A673 (cell line): ENCODE measurements at places on chromosomes 11 and 22.

GRCh38 chr11:114762408-114762807, 84.1 kb downstream of the NXPE2 start:
- DNase-seq, result peak; percentile 62

GRCh38 chr11:57549983-57550382, 12.6 kb downstream of the SMTNL1 start:
- no peak for DNase-seq

DNA sequence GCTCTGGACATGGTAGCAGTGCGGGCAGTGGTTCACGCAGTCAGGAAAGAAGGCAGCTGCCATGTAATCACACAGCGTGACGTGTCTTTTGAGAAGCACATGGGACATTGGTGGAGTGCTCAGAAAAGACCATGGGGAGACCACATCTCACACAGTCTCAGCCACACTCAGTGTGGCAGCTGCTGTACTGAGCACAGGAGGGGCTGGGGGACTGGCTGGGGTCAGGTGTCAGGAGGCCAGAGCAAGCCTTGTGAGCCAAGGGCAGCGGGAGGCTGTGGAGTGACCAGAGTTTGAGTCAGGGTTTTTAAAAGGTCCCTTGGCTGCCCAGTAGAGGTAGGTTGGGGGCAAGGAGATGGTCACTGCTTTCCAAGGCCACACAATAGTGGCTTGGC, 18.5 kb downstream of the CLDN5 start:
- DNase-seq, result no peak

DNA sequence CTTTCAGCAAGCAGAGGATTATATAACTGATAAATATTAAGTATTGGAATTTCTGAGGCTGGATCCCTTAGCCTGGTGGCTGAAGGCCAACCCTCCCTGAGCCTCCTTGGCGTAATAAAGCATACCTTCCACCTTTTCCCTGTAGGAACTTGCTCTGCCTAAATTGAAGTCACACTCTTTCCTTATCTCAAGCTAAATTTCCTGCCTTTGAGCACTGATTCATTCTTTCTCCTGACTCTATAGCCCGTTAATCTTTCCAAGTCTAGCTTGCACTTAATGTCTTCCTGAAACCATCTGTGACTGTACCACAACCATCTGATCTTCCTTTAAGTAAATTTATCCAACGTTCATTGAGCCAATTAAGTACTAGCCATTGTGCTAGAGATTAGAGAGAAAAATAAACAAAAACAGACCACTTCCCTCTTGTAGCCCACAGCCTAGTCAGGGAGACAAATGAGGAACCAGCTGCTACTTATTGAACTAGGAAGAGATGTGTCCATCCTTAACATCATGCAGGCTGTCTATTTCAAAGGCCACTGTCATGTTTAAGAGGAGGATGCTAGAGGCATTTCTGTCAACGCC, 62.9 kb downstream of the GRK3 start:
- DNase-seq, result no peak

GRCh38 chr22:48489551-48490499, 1337.8 kb downstream of the BRD1 start:
- peak; percentile 40 for DNase-seq

- DNase-seq, result peak; percentile 77
Measured at GRCh38 chr22:25334162-25334490, 114.7 kb downstream of the CRYBB2 start.

- DNase-seq, result no peak
Measured at GRCh38 chr11:43806976-43807375, 73.7 kb upstream of the ALKBH3 start.

DNA sequence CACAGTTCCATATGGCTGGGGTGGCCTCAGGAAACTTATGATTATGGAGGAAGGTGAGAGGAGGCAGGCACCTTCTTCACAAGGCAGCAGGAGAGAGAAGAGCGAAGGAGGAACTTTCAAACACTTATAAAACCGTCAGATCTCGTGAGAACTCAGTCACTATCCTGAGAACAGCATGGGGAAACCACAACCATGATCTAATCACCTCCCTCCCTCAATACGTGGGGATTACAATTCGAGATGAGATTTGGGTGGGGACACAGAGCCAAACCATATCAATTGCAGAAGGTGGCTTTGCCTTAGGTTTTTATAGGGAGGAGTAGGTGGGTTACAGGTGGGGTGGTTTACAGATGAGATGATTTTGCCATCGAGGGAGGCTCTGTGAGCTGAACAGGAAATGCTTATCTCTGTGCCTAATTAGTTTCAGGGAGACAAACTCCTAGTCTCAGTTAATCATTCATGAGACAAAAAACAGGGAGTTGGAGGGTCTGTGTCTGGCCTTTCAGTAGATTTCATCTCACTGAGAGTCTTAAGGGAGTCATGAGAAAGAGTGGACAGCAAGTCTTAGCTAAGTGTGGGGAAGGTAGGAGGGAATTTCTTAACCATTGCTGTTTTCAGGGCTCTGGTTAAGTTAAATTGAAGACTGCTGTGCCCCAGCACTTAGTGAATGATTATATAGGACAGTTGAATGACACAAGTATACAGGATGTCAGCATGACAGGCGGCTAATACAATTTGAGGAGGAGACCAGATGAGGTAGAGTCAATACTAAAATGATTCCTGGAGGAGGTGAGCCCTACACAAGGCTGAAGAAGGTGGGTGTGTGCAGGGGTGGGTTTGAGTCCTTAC, 47.7 kb downstream of the CWC15 start:
- DNase-seq, result peak; percentile 42

DNA sequence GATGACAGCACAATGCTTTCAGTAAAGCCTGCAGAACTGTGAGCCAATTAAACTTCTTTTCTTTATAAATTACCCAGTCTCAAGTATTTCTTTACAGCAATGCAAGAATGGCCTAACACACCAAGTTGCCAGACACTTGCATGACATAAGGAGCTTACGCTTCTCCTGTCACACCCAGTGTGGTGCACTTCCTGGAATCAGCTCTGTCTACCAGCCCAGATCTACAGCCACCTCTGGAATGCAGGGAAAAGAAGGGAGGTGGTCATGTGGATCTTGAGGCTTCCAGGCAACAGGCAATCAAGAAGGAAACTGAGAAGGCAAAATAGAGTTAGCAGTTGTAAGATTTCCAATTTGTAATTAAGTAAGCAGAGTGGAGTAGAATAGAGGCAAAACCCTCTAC, 37.4 kb upstream of the SESN3 start:
- no peak for DNase-seq

GRCh38 chr22:37983860-37984791, at the start of gene SOX10:
TSS of gene SOX10 (minus strand) at chr22:37984555. CDS start at chr22:37983784, 771 bp downstream.
- DNase-seq, result no peak

GRCh38 chr22:26592421-26592891, 2.5 kb upstream of the TPST2 start:
- DNase-seq, result no peak

- DNase-seq, result no peak
Measured at GRCh38 chr11:19980957-19981669, 179.2 kb downstream of the DBX1 start.

- no peak for DNase-seq
Measured at GRCh38 chr22:34534101-34534500, 531.9 kb upstream of the ISX start.

GRCh38 chr22:29635734-29636357, 32.4 kb downstream of the NF2 start:
- DNase-seq, result peak; percentile 76

- no peak for DNase-seq
Measured at GRCh38 chr11:75555079-75555811, 6.8 kb upstream of the SERPINH1 start.

DNA sequence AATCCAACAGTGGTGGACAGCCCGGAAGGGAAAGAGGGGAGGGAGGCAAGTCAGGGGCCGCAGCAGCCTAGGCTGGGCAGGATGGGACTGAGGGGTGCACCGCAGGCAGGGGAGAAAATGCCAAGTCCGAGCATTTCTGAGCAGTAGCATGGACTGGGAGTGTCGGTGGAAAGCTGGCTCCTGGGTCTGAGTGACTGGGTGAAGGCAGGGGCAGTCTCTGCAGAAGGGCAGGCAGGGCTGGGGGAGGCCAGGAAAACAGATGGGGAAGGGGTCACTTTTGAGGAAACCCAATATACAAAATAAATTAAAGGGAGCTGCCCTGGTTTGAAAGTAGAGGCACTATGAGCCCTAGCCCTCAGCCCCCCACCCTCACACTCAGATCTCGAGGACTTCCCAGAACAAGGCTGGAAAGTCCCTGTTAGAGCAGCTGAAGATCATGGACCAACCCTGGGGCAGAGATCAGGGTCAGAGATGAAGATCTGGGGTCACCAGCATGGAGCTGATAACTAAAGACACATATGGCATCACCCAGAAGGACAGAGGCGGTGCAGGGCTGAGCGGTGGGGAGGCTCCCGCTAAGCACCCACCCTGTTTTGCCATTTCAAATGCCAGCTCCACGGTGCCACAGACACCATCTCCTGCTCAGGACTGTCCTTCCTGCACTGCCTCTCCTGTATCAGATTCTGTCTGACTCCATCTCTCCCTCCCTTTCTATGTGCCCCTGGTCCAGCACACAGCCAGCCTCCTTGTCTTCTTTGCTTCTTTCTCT, 32.4 kb upstream of the ETS1 start:
- DNase-seq, result no peak

DNA sequence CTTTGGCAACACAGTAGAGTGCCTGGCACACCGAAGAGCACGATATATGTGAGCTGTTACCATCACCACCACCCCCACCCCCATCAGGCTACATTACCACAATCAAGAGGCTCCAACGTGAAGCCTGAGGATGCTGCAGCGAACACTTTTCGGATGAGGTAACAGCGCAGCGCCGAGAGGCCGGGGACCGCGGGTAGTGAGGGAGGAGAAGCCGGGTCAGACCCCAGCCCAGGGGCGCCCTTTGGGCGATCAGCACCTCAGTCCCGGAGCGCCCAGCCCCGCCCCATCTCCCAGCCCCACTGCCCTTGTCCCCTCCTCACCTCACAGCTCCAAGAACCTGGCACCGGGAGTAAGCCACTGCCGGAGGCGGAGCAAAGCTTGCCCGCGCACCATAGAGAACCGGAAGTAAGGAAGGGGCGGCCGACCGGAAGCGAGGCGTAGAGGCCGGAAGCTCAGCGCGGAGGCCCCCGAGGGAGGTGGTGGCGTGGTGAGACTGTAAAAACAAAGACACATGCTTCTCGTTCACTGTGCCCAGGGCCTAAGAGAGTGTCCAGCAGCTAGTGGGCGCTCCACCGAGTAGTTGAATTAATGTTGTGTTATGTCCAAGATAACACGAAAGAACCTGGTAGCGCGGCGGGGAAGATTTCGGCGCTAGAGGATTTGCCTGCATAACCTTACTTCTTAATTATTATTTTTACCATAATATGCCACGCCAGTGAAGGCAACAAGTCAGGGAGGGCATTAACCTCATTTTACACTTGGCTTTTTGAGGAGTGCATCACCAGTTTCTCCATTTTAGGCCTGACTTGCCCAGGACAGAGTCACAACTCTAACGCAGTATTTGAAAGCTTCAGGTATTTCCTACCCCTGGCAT, at the start of gene THOC5:
THOC5 (minus strand) TSS at position 407 of the 874 bp plus-strand sequence. CDS start 4,610 bp downstream, outside the sequence.
- DNase-seq, result peak; percentile 98

DNA sequence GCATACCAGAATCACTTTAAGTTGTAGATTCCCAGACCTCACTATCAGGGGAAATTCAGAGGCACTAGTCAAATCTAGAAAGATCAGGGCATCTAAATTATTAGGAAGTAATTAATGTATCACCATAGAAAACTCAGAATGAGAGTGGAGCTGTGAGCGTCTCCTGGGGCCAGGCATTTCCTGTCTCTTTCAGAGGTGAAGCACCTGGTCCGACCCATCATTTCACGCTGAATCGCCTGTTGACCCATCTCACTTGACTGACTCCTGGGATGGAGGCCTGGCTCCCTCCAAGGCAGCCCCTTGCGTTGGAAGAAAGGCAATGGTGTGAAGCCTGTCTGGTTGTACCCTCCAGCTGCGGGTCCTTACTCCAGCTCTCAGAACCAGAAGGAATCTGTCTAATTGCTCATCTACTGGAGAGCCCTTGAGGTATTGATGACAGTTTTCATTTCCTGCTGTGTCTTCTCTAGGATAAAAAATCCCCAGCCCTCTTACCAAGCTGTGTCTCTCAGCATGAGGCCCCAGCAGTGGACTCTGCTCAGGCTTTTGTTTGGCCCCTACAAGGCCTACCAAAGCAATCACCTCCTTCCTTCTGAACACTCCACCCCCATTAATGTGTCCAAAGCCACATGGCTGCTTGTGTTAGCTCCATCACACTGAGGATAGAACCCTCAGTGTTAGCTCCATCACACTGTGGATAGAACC, 93.2 kb upstream of the SYT13 start:
- DNase-seq, result peak; percentile 41

DNA sequence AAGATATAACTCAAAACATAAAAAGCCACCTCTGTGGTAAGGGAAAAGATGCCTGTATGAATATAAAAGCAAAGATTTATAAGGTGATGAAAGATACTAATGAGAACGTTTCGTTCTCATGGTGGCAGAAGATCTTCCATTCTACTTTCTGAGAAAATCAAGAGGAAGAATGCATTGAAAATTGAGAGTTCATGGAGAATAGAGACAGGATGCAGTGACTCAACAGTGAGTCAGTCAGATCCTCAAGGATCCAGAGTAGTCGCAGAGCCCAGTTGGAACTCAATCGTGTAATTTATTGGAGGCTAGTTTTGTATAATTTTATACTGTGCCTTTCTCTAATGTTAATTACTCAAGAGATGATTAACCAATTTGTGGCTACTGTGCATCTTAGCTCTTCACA, 73.3 kb downstream of the ENTHD1 start:
- peak; percentile 79 for DNase-seq

DNA sequence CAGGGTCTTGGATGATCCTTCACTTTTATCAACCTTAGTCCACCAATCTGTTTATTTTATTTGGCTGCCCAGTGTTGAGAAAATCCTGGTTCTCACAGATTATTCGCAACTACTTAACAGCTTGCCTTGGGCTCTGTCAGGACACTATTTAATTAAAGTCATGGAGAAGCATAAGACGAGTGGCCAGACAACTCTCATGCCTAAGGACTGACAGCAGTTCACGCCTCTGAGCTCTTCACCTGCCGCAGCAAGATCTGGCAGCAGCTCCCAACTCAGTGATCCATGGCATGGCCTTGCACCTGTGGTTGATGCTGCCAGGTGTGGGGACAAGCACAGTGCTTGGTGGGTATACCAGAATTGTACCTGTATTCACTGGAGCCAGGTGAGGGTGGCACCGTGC, 37.8 kb downstream of the HIRA start:
- no peak for DNase-seq

GRCh38 chr11:65499713-65500386, 1.0 kb downstream of the MALAT1 start:
- DNase-seq, result no peak

GRCh38 chr11:110798201-110798900, 86.1 kb upstream of the ARHGAP20 start:
- DNase-seq, result no peak

GRCh38 chr11:8531982-8532381, 62.0 kb downstream of the STK33 start:
- no peak for DNase-seq

DNA sequence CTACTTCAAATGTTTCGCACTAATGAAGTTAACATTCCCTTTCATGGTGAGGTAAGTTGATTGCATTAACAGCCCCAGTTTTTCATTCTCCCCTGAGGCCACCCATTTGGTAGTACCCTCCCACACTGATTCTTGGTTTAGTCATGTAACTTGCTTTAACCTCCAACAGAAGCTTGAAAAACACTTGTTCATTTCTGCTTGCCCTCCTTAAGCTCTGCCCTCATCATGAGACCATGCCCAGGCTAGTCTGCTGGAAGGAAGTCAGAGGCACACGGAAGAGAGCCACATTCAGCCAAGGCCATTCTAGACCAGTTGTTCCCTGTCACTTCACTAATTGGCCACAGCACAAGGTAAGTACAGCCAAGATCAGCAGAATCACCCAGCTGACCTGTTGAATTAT, 50.7 kb upstream of the CD44 start:
- no peak for DNase-seq
